ENCODE measurements at places on chromosomes 1 and 21. TPM values are rescaled to one million over a fixed set of nuclear protein-coding genes. Genes with fewer than 3 reads are reported as not detected.

Gene S100PBP
- 28.4 TPM for total RNA-seq

GRCh38 chr1:207058252-207058651, 5.2 kb downstream of the PFKFB2 start:
- DNase-seq = no peak

Gene TCHH
- not detected for total RNA-seq

GRCh38 chr1:201020040-201020591, 3.4 kb downstream of the KIF21B start:
- peak; percentile 33 for DNase-seq

Measured in HepG2 (cell line).